ENCODE measurements at places on chromosomes 6 and 20.

- DNase-seq, result no peak
These were observed 11.5 kb downstream of the RNF146 start for GRCh38 chr6:127277878-127278843.

- DNase-seq, result no peak
These were observed 30.3 kb upstream of the AFDN start for GRCh38 chr6:167796192-167796981.

GRCh38 chr20:36149469-36149868, 5.1 kb upstream of the EPB41L1 start:
- DNase-seq, result no peak

GRCh38 chr6:882084-882598, 189.2 kb upstream of the EXOC2 start:
- no peak for DNase-seq

DNA sequence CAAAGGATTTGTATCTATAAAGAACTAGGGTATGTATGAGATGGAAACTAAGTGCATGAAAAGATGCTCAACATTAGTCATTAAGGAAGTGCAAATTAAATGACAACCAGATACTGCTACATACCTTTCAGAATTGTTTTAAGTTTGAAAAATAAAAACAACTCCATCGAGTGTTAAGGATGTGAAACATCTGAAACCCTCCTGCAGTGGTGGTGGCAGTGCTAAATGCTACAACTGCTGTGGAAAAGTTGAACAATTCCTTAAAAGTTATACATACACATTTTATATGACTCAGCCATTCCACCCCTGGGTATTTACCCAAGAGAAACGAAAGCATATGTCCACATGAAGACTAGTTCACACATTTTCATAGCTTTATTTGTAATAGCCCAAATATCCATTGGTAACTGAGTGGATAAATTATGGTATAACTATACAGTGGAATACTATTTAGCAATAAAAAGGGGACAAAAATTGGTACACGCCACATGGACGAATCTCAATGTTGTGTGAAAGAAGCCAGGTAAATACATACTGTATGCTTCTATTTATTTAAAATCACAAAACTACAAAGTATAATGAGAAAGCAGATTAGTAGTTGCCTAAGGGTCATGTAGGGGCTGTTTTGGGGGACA, 10.6 kb downstream of the ARMH2 start:
- DNase-seq, result no peak

DNA sequence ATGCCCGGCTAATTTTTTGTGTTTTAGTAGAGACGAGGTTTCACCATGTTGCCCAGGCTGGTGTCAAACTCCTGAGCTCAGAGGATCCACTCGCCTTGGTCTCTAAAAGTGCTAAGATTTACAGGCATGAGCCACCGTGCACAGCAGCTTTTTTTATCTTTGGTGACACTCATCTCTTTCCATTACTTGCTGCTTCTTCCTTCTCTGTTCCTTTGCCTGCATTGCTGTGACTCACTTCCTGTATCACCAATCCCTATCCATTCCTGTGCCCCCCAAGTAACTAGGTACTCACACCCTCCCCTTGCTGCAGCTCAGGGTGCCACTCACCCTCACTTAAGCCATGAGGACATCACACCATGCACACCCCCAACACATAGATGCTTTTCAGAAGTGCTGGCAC, 24.6 kb downstream of the KHDC1L start:
- DNase-seq, result no peak

- DNase-seq, result no peak
These were observed 48.4 kb downstream of the ZHX3 start for GRCh38 chr20:41268917-41269652.

DNA sequence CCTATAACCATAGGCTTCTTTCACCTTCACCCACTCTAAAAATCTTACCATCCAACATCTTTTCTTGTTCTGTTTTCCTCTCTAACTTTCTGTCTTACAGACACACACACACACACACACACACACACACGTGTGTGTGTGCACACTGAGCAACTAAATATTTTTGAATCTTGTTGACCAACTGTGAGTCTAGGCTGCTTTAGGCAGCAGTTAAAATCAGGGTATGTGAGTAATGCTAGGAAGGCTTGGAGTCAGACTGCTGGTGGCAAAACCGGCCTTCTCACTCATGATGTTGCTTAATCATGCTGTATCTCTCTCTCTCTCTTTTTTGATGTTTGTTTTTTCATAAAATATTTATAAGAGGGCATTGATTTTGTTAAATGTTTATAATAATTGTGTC, 103.1 kb upstream of the TBX18 start:
- no peak for DNase-seq

DNA sequence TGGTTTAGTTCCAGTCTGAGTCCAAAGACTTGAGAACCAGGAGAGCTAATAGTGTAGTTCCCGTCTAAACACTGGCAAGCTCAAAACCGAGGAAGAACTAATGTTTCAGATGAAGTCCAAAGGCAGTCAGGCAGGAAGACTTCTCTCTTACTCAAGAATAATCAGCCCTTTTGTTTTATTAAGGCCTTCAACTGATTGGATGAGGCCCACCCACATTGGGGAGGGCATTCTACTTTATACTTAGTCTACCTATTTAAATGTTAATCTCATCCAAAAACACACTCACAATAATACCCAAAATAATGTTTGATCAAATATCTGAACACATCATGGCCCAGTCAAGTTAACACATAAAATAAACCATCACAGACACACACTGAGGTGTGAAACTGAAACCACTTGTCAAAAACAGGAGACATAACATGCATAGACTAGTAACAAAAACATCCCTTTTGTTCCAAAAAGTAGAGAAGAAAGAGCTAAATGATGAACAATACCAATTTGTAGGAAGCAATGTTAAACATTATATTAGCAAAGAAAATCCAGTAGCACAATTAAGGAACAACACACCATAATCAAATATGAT, 50.2 kb upstream of the SENP6 start:
- no peak for DNase-seq

GRCh38 chr20:57939499-57939898, 229.7 kb upstream of the PMEPA1 start:
- no peak for DNase-seq

GRCh38 chr20:22339091-22339881, 245.1 kb downstream of the FOXA2 start:
- no peak for DNase-seq

GRCh38 chr20:45152405-45152804, 22.3 kb upstream of the PI3 start:
- DNase-seq, result no peak

GRCh38 chr6:9511157-9511556, 903.7 kb downstream of the TFAP2A start:
- DNase-seq, result no peak

- no peak for DNase-seq
These were observed 85.3 kb downstream of the SYCP2 start for GRCh38 chr20:59848182-59848581.

DNA sequence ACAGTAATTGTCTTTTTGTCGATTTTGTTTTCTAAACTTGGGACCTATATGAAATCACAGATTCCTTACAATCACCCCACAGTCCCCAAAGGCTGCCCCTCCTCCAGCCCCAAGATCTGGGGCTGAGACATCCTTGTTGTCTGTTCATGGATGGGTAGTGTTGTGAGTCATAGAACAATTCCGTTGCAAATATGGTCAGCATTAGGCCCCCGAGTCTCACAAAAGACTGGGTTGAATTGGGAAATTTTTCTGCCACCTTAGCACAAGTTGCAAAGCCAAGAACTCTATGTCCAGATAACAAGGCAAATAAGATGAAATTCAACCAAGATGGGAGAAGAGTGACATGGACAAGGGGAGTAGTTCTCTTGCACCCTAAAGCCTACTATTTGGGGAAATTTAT, 10.5 kb upstream of the TAB2 start:
- DNase-seq, result no peak

DNA sequence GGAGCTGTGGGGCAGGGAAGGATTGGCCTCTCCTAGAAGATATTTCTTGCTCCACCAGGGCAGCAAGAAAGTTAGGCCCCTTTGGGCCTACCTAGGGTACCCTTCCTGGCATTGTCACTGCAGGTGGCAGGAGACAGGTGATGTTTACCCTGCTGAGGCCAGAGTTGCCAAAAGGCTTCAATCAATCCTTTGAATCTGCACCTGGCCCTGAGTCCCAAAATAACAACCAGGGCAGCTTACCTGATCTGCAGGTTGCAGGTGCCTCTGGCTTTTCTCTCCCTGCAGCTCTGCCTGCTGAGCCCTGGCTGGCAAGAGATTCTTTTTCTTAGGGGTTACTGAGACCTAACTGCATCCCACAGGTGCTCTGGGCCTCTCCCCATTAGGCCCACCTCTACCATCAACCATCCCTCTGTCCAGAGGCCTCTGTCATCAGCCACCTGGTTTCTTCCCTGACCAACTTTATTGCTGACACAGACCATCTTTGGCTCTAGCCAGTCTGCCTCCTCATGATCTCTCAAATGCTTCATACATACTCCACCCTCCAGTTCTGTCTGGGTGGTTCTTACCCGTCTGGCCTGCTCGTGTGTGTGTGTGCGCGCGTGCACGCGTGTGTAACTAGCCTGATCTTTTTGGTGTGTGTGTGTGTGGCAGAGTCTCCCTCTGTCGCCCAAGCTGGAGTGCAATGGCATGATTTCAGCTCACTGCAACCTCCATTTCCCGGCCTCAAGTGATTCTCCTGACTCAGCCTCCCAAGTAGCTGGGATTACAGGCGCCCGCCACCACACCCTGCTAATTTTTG, 13.7 kb downstream of the BCL2L1 start:
- DNase-seq, result no peak

DNA sequence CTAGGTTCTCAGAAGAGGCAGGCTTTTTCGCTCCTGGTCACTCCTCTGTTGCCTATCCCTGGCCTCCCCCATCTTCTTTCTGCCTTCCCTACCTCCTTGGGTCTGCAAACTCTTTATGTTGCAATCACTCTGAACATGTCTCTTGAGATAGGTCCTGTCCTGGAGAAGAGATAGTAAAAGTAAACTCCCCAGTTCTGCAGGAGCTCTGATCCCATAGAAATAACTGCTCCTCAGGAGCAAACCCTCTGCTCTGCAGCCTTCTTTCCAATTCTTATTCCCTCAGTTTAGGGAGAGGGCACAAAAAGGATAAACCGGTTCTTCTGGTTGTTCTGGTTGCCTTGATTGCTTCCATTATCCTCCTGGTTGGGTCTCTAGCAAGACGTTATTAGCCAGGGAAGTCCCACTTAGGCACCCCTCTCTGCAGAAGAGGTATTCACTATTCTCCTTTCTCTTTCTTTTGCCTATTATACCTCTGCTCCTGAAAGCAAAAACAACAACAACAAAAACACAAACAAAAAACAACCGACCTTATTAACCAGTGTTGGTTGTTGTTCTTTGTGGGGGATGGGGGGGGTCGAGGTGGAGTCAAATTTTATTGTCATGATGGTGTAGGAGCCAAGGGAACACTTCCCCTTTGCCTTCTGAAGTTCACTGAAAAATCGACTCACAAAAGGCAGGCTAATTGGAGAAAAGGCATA, 973 bp downstream of the TRIM38 start:
- DNase-seq, result no peak

- DNase-seq, result no peak
These were observed 291.2 kb upstream of the STXBP5 start for GRCh38 chr6:146912730-146913685.

- no peak for DNase-seq
These were observed 4.9 kb upstream of the ZFP57 start for GRCh38 chr6:29685718-29686326.

GRCh38 chr6:109443425-109443950, 3.0 kb downstream of the SMPD2 start:
- DNase-seq, result no peak

GRCh38 chr6:105884011-105884410, 202.1 kb upstream of the PRDM1 start:
- DNase-seq, result no peak

- no peak for DNase-seq
These were observed 9.0 kb upstream of the MRPS10 start for GRCh38 chr6:42226645-42227143.

DNA sequence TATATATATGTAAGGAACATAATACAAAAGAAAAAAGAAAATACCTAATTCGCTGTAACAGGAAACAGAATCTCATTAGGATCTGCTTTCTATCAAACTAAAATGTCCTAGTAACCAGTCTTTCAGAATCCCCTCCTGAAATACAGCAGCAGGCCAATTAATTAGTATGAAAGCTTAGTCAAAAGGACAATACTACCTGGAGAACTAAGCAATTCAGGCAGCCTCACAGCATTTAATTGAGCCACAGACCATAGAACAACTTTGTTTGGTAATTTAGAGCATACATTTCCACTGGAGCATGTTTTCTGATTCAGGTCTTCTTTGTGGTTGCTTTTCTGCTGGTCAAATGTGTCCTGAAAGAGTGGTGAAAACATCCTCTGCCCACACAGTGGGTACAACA, 516.0 kb downstream of the LMBRD1 start:
- no peak for DNase-seq

DNA sequence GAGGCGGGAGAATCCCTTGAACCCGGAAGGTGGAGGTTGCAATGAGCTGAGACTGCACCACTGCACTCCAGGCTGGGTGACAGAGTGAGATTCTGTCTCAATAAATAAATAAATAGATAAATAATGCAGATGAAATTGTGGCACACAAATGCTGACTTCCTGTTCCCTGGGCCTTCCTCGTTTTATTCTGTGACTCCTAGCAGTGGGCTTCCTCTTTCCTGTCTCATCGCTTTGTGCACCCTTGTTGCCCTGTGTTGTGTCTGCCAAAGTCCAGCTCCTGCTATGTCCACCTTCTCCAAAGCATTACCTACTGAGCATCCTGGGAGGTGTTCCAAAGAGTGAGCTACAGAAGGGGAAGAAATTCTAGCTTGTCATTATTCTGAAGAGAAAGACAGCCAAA, 100.2 kb upstream of the TIAM2 start:
- no peak for DNase-seq

DNA sequence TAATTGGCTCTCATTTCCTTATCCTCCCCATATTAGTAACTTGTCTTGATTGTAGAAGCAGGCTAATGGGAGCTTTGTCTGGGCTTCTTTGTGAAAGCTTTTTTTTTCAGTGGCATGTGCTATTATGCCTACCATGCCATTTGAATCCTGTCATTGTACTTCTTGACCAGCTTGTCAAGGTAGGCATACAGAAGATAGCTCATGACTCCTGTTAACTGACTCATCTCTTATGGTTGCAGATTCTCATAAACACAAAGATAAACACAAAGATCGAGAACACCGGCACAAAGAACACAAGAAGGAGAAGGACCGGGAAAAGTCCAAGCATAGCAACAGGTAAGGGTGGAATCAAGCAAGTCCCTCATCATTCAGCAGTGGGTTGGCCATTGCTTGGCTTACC, 32.5 kb downstream of the TOP1 start:
- no peak for DNase-seq

- no peak for DNase-seq
These were observed 10.7 kb downstream of the PPIL1 start for GRCh38 chr6:36863670-36864540.

DNA sequence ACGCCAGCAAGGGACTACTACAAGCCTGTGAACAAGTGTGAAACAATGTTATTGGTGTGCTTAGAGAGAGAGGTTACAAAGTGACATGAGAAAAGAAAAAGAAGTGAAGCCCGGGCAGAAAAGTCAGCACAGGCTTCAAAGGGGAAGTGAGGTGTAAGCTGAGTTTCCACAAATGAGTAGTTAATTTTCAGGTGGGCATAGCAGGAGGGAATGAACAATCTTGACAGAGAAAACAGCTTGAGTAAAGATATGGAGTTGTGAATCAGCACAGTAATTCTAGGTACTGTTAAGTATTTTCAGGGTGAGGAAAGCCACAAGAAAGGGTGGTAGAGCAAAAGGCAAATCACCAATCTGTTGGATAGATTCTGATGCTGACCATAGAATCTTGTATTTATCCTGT, 4.3 kb downstream of the KCNQ5 start:
- no peak for DNase-seq

All from stimulated activated CD8-positive, alpha-beta memory T cell treated with anti-CD3 and anti-CD28 coated beads, Interleukin-2, amount 100 ng/mL, for 1 hour (primary cell).